ENCODE measurements at places on chromosomes 3 and 15. TPM values are rescaled to one million over a fixed set of nuclear protein-coding genes. Genes with fewer than 3 reads are reported as not detected.

- no peak overlapping the region for H3K27ac ChIP-seq
- no peaks in the 10 kb centered on the region for H3K36me3 ChIP-seq
- no peak for DNase-seq
- H3K4me1 ChIP-seq: no peaks in the 10 kb centered on the region
- no peaks in the 10 kb centered on the region for H3K27me3 ChIP-seq
- no peak overlapping the region for H3K4me3 ChIP-seq
Measured at GRCh38 chr15:90620379-90621067, 90.8 kb downstream of the CRTC3 start.

GRCh38 chr15:85282504-85283115, 97.8 kb upstream of the AKAP13 start:
- DNase-seq: no peak
- no peaks in the 10 kb centered on the region for H3K36me3 ChIP-seq
- no peak overlapping the region for H3K27ac ChIP-seq
- H3K4me3 ChIP-seq: no peak overlapping the region
- no peaks in the 10 kb centered on the region for H3K4me1 ChIP-seq

- no peak overlapping the region for H3K27ac ChIP-seq
- DNase-seq: no peak
- no peaks in the 10 kb centered on the region for H3K36me3 ChIP-seq
- H3K27me3 ChIP-seq: no peaks in the 10 kb centered on the region
- no peaks in the 10 kb centered on the region for H3K4me1 ChIP-seq
Measured at GRCh38 chr3:175105066-175105465, 245.9 kb downstream of the NAALADL2 start.

DNA sequence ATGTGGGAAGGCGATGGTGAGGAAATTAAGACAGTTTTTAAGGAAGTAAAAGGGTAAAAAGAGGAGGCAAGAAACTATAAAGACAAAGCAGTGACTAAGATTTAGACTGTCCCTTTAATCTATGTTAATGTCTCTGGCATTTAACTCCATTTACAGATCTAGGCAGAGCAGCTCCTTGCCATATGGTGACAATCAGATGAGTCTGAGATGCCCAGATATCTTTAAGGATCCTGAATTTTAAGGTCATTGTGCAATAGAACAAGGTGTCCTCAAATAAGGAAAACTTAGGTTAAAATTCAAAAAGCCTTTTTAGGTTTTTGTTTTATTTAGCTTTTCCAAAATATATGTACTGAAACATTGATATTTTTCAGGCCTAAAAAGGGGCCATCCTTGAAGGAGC, 24.1 kb downstream of the RASGRP1 start:
- no peaks in the 10 kb centered on the region for H3K36me3 ChIP-seq
- no peak overlapping the region for H3K27ac ChIP-seq
- no peaks in the 10 kb centered on the region for H3K4me1 ChIP-seq
- H3K4me3 ChIP-seq: no peak overlapping the region
- DNase-seq: no peak
- no peaks in the 10 kb centered on the region for H3K27me3 ChIP-seq

DNA sequence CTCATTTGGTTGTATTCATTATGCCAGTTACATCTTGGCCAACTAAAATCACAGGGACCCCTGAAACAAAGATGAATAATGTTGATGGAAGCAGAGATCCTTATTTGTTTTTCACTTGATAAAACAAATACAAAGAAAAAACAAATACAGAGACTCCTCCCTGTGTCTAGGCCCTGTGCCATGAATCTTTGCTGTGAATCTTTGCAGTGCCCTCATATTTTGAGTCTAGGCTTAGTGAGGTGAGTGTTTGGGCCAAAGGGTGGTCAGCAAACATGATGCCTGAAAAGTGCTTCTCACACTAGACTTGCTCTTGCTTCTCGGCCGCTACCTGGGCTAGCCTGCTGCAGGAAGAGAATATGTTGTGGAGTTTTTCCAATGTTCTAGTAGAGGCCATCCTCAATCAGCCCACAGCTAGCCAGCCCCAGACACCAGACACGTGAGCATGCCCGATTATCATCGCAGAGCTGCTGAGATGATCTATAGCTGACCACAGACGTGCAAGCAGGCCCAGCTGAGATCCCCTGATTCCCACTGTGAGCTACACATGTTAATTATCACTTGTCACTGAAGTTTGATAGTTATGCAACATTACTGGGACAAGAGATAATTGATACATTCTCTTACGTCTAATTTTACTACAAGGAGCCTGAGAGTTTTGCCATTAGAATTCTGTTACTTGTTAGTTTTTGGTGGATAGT, 191.4 kb downstream of the THRB start:
- H3K36me3 ChIP-seq: no peaks in the 10 kb centered on the region
- no peak for DNase-seq
- H3K27ac ChIP-seq: no peak overlapping the region
- peaks cover 4% of the 10 kb centered on the region for H3K4me1 ChIP-seq
- H3K27me3 ChIP-seq: no peaks in the 10 kb centered on the region

DNA sequence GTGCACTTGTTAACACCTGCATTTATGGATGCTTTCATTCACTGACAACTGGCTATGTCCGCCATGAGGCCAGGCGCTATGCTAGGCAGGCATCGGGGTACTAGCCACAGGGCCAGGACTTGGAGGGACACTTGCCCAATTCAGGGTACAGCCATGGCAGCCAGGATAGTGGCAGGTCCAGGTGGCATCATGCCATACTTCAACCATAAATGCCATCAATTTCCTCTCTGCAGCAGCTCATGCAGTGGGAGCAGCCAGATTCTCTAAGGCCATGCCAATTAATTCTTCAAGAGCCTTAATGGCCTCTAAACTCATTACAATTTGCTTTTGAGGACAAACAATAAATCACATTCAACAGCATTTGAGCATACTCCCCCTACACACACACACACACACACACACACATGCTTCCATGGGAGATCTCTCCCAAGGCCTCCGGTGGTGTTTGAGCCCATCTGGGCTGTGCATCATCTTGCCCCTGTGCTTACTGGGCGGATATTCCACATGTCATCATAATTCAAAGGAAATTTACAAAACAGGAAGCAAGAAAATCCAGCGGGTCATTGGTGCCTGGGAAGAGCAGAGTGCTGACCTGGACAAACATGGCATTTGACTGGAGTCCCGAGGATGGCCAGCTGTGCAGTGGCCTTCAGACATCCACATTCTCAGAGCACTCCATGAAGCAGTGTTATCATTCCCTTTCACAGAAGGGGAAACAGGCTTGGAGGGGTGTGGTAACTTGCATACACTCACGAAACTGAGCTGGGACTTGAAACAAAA, 109.1 kb downstream of the IQSEC1 start:
- no peaks in the 10 kb centered on the region for H3K36me3 ChIP-seq
- DNase-seq: no peak
- H3K27ac ChIP-seq: no peak overlapping the region
- peaks cover 12% of the 10 kb centered on the region for H3K4me1 ChIP-seq
- H3K27me3 ChIP-seq: peaks cover 12% of the 10 kb centered on the region

DNA sequence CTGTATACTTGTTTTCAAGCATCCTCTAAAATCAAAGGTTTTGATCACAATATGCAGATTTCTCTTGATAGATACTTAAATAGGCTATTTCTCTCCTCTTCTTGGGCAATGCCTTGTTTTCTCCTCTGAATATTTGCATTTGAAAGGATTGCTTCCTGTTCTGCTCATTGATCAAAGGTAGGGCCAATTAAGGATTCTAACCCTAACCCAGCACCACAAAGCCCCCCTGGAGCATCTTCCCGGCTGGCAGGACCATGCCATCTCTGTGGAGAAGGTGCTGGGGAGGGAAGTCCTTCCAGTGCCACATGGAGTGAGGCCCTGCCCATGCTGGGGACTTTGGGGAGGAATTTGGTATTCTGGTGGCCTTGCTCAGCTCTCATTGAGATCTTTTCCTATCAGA, 11.3 kb upstream of the NIPA2 start:
- peaks cover 10% of the 10 kb centered on the region for H3K4me1 ChIP-seq
- H3K4me3 ChIP-seq: no peak overlapping the region
- no peak for DNase-seq
- H3K27ac ChIP-seq: no peak overlapping the region
- H3K36me3 ChIP-seq: peaks cover 7% of the 10 kb centered on the region

DNA sequence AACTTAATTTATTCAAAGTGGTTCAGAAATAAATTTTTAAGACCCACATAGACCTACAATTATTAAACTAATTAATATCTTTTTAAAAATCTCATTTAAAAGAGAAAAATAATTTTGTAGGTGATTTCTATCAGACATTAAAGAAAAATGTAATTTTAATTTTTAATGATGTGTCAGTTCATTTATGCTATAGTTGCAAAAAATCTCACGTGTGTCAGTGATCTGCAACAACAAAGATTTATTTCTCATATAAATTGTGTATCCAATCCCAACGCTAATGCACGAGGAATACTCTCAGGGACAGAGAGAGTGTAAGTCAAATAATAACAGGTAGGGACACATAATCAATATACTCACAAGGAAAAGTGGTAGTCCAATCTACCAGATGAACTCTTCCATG, 456.6 kb upstream of the CCDC54 start:
- no peak overlapping the region for H3K27ac ChIP-seq
- no peaks in the 10 kb centered on the region for H3K36me3 ChIP-seq
- no peaks in the 10 kb centered on the region for H3K27me3 ChIP-seq
- no peak for DNase-seq
- H3K4me3 ChIP-seq: no peak overlapping the region

- H3K4me1 ChIP-seq: no peaks in the 10 kb centered on the region
- H3K36me3 ChIP-seq: no peaks in the 10 kb centered on the region
- no peaks in the 10 kb centered on the region for H3K27me3 ChIP-seq
- no peak overlapping the region for H3K4me3 ChIP-seq
- DNase-seq: no peak
- no peak overlapping the region for H3K27ac ChIP-seq
Measured at GRCh38 chr15:34109797-34110663, 8.1 kb downstream of the PGBD4 start.

- H3K4me1 ChIP-seq: no peaks in the 10 kb centered on the region
- H3K36me3 ChIP-seq: no peaks in the 10 kb centered on the region
- H3K4me3 ChIP-seq: no peak overlapping the region
- DNase-seq: no peak
- no peak overlapping the region for H3K27ac ChIP-seq
Measured at GRCh38 chr15:79458491-79458890, 26.4 kb downstream of the MINAR1 start.

DNA sequence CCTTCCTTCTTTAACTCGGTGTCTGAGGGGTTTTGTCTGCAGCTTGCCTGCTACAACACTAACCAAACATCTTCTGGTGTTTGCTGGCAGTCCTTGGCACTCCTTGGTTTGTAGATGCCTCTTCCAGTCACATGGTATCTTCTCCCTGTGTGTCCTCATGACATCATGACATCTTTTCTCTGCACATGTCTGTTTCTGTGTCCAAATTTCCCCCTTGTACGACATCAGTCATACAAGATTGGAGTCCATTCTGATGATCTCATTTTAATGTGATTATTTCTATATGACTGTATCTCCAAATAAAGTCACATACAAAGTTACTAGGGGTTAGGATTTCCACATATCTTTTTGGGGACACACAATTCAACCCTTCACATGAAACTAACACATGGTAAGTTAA, 152.3 kb upstream of the LRRN1 start:
- no peak overlapping the region for H3K27ac ChIP-seq
- no peaks in the 10 kb centered on the region for H3K27me3 ChIP-seq
- no peaks in the 10 kb centered on the region for H3K36me3 ChIP-seq
- H3K4me1 ChIP-seq: no peaks in the 10 kb centered on the region
- H3K4me3 ChIP-seq: no peak overlapping the region
- no peak for DNase-seq

- H3K4me1 ChIP-seq: no peaks in the 10 kb centered on the region
- DNase-seq: no peak
- H3K27ac ChIP-seq: no peak overlapping the region
- H3K27me3 ChIP-seq: no peaks in the 10 kb centered on the region
Measured at GRCh38 chr3:63824309-63824708, 5.2 kb downstream of the C3orf49 start.

- no peaks in the 10 kb centered on the region for H3K36me3 ChIP-seq
- no peak overlapping the region for H3K4me3 ChIP-seq
- H3K27me3 ChIP-seq: peaks cover 6% of the 10 kb centered on the region
- H3K4me1 ChIP-seq: peaks cover 2% of the 10 kb centered on the region
Measured at GRCh38 chr3:71011565-71012287, 571.8 kb downstream of the FOXP1 start.

- no peak overlapping the region for H3K27ac ChIP-seq
- H3K27me3 ChIP-seq: no peaks in the 10 kb centered on the region
- DNase-seq: no peak
- no peaks in the 10 kb centered on the region for H3K4me1 ChIP-seq
- H3K4me3 ChIP-seq: no peak overlapping the region
Measured at GRCh38 chr15:75049392-75049791, 26.0 kb downstream of the PPCDC start.

DNA sequence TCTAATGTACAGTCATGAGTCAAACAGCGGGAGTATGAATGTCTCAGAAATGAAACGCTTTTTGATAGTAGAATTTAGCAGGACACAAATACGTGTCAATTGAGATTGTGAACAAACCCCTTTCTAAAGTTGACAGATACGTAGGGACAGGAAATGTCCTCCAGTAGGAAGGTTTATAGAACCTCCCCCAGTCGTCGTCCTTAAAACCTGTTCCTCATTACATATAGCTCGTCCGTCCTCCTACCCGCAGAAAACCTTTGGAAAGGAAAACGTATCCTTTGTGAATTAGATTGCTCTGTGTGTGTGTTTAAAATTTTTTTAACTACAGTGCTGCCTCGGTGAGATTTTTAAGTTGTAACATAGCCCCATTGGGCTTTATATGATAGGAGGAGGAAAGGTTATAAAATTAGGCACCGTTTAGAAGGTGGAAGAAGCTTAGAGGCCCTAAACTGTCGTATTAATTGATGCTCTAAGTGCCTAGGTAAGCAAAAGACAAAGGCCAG, 4.1 kb downstream of the UBE2E1 start:
- peaks cover 15% of the 10 kb centered on the region for H3K4me1 ChIP-seq
- H3K27ac ChIP-seq: peak overlapping the region; percentile 90
- no peaks in the 10 kb centered on the region for H3K36me3 ChIP-seq
- no peak for DNase-seq
- H3K4me3 ChIP-seq: peak overlapping the region; percentile 67
- no peaks in the 10 kb centered on the region for H3K27me3 ChIP-seq

DNA sequence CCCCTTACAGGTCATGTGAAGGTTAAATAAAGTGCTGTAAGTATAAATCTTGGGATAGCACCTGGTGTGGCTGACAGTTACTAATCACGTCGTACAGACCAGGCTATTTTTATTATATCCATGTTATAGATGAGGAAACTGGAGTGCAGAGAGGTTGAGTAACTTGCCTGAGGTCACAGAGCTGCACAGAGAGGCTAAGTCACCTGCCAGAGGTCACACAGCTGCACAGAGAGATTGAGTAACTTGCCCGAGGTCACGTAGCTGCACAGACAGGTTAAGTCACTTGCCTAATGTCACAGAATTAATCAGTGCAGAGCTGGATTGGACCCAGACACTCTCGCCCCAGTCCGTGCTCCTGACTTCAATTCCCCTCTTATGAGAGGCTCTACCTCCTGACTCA, 171.5 kb downstream of the NUP210 start:
- H3K27ac ChIP-seq: no peak overlapping the region
- H3K4me1 ChIP-seq: no peaks in the 10 kb centered on the region
- H3K27me3 ChIP-seq: no peaks in the 10 kb centered on the region
- H3K36me3 ChIP-seq: no peaks in the 10 kb centered on the region

GRCh38 chr3:107928084-107928445, 162.8 kb downstream of the CD47 start:
- no peak for DNase-seq
- no peaks in the 10 kb centered on the region for H3K36me3 ChIP-seq
- no peak overlapping the region for H3K27ac ChIP-seq
- H3K27me3 ChIP-seq: peaks cover 6% of the 10 kb centered on the region
- H3K4me1 ChIP-seq: no peaks in the 10 kb centered on the region

Gene B3GALNT1
- total RNA-seq: 7.2 TPM

Gene CTDSPL2
- 64.7 TPM for total RNA-seq

Gene UNC45A
- total RNA-seq: 75.4 TPM

Gene PCOLCE2
- total RNA-seq: 12.6 TPM

Gene ADGRG7
- total RNA-seq: not detected

Gene P3H2
- total RNA-seq: 40.5 TPM
